Stimulated activated CD8-positive, alpha-beta memory T cell treated with anti-CD3 and anti-CD28 coated beads, Interleukin-2, amount 100 ng/mL, for 1 hour (primary cell): ENCODE measurements at places on chromosomes 1 and 21.
A peak's percentile ranks its signal among the peaks of the same experiment; 100 is the strongest.

GRCh38 chr1:156491151-156491949, 9.2 kb downstream of the MEF2D start:
- DNase-seq: no peak

DNA sequence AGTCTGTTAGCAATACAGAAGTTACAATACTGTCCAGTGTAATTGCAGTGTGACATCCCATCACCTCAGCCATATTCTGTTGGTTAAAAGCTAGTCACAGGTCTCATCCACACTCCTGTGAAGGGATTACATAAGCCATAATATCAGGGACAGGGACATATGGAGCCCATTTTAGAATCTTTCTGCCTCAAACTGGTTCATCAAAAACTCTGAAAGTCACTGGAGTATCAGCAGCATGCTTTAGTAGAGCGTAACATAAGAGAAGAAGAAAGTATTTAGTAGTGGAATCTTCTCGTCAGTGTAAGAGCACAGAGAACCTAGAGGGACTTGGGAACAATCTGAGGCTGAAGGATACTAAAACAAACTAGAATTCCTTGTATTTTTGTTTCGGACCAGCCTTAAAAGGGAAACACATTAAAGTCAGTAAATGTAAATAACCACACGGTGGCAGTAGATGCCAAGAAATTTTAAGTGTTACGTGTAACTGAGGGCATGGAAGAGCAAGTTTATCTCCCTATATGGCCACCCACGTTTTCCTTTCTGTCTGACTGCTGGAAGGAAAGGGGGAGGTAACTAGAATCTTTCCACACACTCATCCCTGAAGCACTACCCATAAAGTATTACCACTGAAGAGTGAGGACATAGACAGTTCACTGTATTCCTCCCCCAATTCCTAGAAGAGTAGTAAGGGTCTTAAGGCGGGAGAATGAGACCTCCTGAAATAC, 41.6 kb upstream of the AGL start:
- DNase-seq: no peak

DNA sequence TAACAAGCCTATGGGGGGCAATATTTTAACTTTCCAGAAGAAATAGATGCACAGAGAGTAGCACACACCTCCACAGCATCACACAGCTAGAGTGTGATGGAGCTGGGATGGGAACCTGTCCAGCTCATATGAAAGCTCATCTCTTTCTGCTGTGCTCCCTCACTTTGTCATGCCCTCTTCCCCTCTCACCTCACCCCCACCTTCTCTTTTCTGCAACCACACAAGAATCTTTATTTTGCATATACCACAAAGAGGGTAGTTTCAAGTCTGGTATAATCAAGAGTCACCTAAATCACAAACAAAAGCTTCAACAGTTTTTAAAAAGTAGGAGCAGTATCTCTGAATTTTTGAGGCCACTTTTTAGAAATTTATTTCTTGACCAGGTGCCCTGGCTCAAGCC, 22.6 kb downstream of the FOXD2 start:
- DNase-seq: no peak

DNA sequence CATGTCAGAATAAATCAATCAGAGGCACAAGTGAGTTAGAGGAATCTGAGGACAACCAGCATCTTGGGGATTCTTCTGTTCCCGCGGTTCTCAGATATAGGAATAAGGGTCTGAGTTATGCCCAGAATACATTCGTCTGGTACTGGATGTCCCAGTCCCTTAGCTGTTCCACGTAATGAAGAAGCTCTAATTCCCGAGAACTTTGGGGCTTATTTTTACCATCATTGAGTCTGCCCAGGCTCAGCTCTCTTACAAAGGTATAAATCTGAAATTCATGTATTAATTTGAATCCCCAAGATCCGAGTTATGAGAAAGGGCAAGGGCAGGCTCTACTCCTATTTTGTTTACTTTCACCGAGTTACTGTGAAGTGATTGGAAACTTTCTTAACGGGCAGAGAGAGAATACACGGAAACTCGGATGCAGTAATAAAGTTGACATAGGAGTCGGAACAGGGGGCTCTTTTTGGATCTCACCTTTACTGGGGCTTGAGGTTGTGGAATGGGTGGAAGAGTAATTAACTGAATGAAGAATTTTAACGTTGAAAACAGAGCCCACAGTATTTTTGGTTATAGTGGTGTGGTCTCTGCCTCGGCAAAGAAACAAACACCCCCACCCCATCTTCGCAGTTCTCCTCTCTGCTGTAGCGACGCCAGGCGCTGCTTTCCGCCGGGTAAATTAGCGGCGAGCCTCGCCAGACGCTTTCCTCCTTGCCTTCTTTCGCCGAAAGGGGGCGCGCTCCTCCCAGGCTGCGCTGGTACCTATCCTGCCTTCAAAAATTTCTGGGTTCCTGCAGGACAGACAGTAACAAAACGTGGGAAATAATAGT, 7.1 kb downstream of the PRRX1 start:
- no peak for DNase-seq

DNA sequence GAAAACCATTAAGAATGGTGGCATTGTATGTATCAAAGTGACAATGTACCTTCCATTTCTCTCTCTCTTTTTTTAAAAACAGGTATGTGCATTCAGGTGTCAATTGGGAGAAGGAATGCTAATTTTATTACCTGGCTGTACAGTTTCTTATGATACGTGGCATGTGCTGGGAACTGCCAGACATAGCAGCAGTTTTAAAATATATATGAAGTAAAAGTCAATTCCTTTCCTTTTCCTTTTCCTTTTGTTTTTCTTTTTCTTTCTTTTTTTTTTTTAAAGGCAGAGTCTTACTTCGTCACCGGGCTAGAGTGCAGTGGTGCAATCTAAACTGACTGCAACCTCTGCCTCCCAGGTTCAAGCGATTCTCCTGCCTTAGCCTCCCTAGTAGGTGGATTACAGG, 37.0 kb downstream of the SPEN start:
- no peak for DNase-seq

DNA sequence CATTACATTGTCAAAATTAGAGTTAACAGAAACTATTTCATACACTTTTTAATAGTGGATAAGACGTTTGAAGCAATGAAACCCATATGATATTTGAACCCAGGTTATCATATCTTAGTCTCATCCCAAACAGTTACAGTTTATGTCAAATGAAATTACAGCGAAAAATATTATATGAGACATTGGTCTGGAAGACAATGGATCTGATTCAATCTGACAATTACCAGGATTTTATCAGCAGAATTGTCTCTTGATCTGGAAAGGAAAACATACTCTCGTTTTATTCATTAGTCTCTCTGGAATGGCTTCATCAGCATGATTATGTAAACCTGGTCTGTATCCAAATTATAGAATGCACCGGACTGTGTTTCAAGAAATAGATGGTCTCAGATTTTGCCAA, 818.6 kb downstream of the NCAM2 start:
- DNase-seq: no peak

DNA sequence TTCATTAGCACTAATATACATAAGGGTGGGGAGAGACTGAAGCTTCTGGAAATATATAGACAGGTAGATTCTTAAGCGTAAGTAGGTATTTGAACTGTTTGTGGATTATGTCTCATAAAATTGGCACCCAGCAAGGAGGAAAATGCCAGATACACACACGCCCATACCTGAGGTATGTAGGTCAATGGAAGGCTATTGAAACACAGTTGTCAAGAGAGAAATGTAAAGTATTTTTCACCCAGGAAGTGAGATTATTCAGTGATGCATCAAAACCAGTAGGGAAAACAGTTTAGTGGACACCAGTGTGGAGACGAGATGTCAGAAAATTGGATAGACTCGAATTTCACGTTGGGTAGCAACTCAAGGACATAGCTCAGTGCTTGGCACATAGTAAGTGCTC, 4.7 kb upstream of the RSPH1 start:
- no peak for DNase-seq

DNA sequence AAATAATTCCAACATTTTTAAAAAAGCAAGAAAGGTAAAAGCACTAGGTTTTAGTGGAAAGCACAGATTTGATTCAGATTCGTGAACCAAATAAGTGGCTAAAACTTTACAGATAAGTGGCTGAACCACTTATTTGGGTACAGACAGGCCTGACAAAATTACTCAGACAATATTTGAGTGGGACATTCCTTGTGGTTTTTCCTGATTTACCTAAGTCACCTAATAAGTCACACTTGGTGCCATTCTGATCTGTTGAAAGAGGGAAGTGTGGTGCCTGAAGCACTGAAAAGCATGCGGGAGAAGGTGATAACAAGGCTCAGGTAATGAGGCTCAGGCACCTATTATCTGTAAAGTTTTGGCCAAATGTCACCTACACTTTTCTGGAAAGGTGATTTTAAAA, 81.6 kb upstream of the CD55 start:
- DNase-seq: no peak

DNA sequence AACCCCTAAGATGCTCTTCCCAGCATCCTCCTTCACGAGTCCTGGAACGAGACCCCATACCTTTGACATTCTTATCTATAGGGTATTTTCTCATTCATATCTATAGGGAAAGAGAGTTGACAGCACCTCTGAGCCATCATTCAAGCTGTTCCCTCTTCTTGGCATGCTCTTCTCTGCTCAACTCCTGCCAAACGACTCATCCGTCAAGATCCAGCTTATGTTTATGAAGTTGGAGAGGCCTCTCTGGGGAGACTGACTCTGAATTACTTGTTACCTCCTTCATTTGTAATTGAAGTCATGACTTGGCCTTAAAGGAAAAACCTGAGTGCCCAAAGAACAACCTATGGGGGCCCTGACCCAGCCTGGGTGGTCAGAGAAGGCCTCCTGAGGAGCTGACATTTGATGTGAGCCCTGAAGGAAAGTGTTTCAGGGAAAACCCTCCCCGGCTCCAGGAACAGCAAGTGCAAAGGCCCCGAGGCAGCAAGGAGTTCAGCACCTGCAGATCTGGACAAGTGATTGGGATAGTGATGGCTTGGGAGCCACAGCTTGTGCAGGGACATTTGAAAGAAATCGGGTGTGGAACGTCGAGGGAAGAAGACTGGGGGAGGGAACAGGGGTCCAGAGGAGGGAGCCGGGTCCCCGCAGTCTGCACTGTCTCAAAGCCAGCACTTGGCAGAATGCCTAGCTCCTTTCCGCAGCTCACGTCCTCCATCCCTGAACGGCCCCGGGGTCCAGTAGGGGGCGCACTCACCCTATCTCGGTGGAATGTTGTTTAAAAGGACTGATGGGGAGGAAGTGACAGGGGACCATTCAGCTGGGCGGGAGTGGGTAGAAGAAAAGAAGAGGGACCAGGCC, 14.0 kb upstream of the CDA start:
- DNase-seq: peak; percentile 14

GRCh38 chr1:33610391-33610790, 137.9 kb downstream of the ZSCAN20 start:
- DNase-seq: no peak

GRCh38 chr1:15231714-15232201, 15.3 kb upstream of the FHAD1 start:
- no peak for DNase-seq

DNA sequence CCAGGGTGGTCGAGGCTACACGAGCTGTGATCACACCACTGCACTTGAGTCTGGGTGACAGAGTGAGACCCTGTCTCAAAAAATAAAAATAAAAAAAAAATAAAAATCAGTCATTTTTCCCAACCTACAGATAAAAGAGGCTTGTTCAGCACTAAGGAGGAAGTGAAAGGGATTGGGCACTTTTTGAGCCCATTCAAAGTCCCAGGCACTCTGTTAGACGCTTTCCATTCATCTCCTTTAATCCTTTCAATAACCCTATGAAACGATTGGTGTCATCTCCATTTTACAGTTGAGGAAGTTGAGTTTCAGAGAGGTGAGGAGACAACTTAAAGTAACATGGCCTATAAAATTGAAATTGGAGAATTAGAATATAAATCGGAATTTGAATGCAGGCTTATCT, 10.4 kb upstream of the AGO4 start:
- DNase-seq: no peak

DNA sequence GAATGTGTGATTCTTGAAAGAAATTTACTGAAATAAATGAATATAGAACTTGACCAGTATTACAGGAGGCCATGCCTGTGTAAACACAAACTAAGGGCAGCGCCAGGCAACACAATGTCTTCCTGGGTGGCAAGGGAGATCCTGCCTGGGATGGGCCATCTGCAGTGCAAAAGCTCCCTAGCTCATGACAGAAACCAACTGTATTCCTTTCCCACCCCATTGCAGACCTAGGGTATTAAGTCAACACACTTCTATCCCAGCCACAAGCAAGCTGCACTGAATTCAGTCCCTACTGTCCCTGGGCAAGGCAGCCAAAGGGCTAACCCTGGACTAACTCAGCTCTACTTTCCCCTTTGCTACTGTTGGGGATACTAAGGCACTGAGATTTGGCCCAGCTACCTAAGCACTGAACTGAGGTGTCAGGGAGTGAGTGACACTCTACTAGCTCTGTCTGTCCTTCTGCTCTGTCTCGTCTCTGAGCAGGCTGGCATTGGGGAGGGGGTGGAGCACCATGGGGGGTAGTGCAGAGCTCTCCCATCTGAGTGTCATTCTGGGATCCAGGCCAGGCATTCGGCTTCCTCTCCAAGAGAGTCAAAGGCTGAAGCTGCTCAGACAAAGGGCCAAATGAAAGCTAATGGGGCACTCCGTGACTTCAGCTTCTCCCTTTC, 2.5 kb downstream of the INKA2 start:
- DNase-seq: no peak

DNA sequence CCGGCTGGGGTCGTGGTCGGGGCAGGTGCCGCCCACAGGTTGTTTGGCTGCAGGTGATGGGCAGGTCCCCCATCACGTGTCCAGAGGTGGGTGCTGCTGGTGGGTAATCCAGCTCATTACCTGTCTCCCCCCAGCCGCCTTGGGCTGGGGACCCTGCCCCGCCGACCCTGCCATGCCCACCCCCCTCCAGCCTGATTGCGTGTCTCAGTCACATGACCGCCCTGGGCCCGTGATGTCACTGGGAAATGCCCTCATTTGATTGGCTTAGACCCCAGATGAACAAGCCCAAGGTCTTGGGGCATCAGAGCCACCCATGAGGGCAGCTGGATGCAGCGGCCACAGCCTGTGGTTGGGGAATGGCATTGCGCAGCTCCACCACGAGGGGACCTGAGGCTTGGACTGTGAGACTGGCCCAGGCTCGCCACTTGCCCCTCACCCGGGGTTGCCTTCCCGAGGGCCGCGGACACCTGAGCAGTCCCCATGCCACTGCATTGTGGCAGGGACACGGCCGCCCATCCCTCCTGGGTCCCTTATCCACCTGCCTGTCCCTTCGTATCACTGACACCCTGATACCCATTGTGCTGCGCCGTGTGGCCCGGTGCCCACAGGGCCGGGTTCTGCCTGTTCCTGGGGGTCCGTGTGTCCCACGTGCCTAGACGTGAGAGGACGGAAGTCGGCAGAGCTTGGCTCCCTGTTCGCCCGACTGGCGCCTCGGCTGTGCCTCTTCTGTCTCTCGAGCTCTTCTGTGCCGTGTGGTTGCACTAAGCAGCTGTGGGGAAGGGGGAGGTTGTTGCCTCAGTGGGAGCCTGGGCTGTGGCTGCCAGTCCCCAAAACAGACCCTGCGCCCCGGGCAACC, 68.0 kb downstream of the FAAP20 start:
- no peak for DNase-seq

GRCh38 chr1:241612533-241613477, 27.4 kb downstream of the CHML start:
- no peak for DNase-seq

DNA sequence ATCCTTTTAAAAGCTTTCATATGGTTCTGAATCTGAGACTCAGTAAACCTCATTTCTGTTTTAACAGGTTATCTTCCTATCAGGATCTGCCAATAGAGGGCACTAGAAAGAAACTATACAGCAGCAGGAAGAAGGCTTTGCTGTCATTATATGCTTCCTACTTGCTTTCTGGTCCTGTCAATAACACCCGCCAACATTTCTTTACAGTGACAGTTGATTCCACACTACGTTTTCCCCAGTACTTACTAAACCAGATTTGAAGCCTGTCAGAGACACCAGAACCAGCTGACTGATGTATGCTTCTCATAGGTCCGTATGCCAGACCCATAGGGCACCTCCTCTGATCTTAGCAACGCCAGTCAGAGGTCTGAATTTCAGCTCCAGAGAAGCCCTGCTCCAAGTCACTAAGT, 341.0 kb upstream of the NEGR1 start:
- DNase-seq: no peak
